ENCODE measurements at places on chromosomes 6 and 20. TPM values are rescaled to one million over a fixed set of nuclear protein-coding genes. Genes with fewer than 3 reads are reported as not detected.

Gene KHDC1L
- polyA plus RNA-seq: not detected

Gene TXLNB
- 1.2 TPM for polyA plus RNA-seq

Gene SIRPG
- polyA plus RNA-seq: 5.2 TPM

Gene GSTA3
- polyA plus RNA-seq: not detected

Gene VSTM2L
- 13.5 TPM for polyA plus RNA-seq

Gene PACRG
- not detected for polyA plus RNA-seq

Gene TRAPPC3L
- polyA plus RNA-seq: 0.71 TPM

Gene LTB
- 804 TPM for polyA plus RNA-seq

Gene LAMA4
- polyA plus RNA-seq: 2.5 TPM

Gene TUBB1
- 0.93 TPM for polyA plus RNA-seq

Gene CALHM6
- polyA plus RNA-seq: 157 TPM

Gene TRIM26
- polyA plus RNA-seq: 48.0 TPM

Gene IFT52
- 15.9 TPM for polyA plus RNA-seq

Gene KCNQ2
- 0.39 TPM for polyA plus RNA-seq

Gene ACSS1
- polyA plus RNA-seq: 26.8 TPM

Gene TCP11
- polyA plus RNA-seq: not detected

- peak; percentile 41 for DNase-seq
These were observed 41.2 kb upstream of the BHLHE23 start for GRCh38 chr20:63047946-63048345.

DNA sequence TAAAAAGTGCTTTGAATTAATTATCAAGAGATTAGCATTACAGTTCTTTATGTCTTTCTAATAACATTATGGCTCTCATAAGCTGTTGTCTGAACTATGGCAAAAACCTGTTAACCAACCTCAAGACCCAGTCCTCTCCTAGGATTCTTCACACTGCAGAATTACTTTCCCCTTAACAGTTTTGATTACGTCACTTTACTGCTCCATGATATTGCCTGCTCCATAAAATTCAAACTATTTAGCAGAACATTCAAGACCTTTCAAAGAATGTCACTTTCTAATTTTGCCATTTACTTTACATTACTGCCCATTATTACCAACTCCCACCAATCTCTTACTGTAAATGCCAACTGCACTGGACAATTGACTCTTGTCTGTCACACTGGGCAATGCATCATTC lies 843.5 kb downstream of the PHF3 start:
- no peak for DNase-seq

- DNase-seq: peak; percentile 98
These were observed at the start of gene PRRC2A for GRCh38 chr6:31620586-31621319. PRRC2A (plus strand) TSS chr6:31620715; CDS start chr6:31622790, 2,075 bp downstream.

- DNase-seq: no peak
These were observed 622 bp downstream of the MAFB start for GRCh38 chr20:40688129-40689099.

- DNase-seq: peak; percentile 74
These were observed 155.5 kb upstream of the RPS6KA2 start for GRCh38 chr6:166782520-166782919.

DNA sequence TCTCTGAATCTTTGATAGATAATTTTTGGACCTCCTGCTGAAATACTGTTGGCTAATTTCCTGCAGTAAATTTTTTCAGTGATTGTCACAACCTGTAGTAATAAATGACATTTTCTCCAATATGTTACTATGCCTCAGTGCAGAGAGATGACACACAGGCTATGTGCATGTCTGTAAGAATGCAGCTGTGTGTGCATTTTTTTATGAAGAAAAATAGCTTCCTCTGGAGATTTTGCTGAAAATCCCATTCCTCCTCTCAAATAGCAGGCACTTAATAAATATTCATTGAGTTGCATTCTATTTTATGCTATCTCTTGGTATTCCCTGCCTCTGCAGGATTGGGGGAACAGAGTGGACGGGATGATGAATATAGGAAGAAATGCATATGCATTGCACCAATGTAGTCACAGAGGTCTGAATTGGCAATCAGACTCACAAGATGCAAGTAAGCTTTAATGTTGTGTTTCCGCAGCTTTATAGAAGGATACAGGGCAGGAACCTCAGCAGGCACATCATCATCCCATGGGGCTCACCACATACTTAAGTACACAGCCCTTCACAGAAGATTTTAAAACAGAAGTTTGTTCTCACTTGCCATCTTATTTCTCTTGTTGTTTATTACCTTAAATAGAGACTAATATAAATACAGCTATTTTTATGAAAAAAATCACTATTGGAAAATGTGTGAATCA lies 474.7 kb downstream of the EPM2A start:
- no peak for DNase-seq

- DNase-seq: no peak
These were observed 264.5 kb downstream of the KIF16B start for GRCh38 chr20:16308754-16309153.

DNA sequence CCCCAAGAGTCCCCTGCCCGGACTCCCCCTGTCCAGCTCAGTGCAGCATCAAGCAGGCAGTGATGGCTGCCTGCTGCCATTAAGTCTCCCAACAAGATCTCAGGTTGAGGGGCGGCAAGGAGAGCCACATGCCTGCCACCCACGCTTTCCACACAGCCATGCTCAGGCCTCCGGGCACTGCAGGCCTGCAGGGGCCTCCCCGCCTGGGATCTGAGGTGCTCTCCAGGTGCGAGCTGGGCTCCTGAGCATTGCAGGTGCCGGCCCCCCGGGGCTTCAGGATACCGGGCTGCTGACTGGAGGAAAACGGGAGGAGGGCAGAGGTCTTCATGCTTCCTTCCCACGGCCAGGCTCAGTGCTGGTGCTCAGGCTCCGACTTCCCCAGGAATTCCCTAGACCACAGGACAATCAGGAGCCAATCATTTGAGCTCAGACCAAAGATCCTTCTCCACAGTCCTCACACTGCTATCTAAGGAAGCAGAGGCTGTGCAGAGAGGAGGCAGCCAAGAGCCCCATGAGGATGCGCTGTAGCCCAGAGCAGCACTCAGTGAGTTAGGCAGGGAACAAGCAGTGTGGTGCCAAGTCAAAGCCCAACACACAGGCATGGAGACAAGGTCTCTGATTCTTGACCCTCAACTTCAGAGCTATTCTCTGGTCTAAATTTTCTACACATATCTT lies 52.7 kb downstream of the PYGB start:
- DNase-seq: no peak

GRCh38 chr6:145898376-145898775 lies 65.8 kb downstream of the SHPRH start:
- DNase-seq: no peak

DNA sequence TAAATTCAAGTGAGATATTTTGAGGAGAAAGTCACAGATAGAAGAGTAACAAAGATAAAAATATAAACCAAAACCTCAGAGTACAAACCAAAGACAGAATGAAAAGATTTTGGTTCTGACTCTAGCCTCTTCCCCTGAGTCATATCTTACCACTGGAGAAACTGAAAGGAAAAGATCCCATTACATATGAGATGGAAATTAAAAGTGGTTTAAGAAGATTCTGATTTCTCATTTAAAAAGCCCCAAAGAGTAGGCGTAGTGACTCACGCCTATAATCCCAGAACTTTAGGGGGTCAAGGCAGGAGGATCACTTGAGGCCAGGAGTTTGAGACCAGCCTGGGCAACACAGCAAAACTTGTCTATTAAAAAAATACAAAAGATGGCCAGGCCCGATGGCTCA lies 30.6 kb downstream of the SPINT4 start:
- no peak for DNase-seq

- peak; percentile 91 for DNase-seq
These were observed at the start of gene NT5E for GRCh38 chr6:85449818-85450759. NT5E (plus strand) TSS chr6:85450083; CDS start chr6:85450140, 57 bp downstream.

DNA sequence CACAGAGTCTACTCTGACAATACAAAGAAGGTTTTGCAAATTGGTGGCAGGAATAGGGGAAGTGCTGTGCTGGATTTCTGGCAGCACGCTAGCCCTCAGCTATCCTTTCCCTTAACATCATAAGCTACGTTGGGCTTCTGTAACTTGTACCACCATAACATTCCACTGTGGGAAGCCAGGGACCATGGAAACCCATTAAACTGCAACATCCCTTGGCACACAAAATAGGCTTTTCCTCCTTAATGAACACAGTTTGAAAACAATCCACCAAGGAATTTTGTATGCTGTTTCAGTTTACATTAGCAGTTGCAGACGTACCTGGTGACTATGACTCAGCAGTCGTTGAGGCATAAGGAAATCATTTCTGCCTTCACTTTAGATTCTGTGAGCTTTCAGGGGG lies 203.9 kb upstream of the RAB32 start:
- DNase-seq: no peak

- DNase-seq: no peak
These were observed 9.7 kb downstream of the TIAM2 start for GRCh38 chr6:155004576-155005372.

GRCh38 chr6:13355043-13355945 lies 27.0 kb upstream of the TBC1D7 start:
- DNase-seq: no peak

DNA sequence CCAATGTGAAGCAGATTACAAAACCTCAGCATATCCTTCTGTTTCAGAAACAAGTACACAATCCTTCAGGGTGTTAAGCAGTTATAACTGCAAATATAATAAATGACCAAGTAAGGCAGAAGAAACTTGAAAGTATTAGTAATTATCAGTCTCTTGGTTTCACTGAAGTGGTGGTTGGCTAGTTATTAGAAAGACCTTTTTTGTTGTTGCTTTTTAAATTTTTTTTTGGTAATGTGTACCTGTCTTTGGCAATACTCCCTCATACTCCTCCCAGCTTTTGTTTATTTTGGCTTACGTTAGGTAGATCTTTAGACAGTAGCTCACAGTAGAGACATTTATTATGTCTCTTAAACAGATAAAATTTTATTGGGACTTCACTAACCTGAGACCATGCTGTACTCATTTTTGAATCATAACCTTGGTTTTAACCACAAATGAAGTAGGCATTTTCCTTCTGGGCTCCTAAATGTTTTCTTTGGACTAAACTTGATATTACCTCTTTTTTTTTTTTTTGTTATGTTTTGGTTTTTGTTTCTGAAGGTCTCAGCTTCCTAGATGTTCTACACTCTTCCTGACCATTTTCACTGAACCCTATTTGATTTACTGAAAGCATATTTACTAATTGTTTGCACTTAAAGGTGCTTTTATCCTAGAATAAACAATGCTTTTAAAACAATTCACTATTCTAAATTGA lies 6.4 kb downstream of the CD2AP start:
- DNase-seq: no peak

DNA sequence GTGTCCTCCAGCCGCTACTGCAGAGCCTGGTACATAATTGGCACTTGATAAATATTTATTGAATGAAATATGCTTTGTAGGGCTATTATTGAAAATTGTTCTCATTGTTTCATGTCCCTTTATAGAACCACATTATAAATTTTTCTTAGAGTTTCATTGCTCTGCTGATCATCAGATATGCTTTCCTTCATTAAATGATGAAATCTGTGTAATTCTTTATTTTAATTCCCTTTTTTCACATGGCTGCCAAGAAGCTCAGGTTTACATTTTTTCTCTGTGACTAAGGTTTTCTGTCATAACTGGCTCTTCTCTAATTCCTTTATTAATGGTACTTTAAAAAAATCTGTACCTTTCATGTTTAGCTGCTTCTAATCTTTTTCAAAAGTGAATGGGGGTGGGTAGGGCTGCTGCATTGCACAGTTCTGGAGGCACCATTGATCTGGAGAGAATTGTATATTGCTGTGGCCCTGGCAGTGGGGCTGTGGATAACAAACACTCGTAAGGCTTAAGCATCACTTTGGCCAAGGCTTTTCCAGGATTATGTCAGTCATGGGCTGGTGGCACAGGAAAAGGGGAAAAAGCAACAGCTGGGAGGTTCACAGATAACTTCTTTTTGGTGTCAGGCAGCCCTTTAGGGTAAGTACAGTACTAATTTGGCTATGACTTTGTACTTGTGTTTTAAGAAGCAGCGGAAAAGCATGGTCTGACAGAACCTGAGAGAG lies 43.8 kb downstream of the ARFGEF2 start:
- DNase-seq: no peak

DNA sequence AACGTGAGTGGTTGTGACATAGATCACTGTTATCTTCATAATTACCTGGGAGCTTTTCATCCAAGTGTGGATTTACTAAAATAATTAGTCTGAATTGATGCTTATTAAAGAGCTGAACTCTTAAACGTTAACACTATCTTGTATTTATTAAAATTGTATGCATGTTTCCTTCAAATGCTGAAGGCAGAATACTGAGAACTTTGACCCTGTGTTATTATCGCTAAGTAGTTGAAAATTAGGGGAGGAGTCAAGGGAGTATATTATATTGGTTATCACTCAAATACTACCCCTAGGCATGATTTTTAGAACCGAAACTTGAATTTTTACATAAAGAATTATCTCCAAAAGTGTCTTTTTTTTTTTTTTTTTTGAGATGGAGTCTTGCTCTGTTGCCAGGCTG lies 5.8 kb downstream of the VAPB start:
- DNase-seq: no peak

DNA sequence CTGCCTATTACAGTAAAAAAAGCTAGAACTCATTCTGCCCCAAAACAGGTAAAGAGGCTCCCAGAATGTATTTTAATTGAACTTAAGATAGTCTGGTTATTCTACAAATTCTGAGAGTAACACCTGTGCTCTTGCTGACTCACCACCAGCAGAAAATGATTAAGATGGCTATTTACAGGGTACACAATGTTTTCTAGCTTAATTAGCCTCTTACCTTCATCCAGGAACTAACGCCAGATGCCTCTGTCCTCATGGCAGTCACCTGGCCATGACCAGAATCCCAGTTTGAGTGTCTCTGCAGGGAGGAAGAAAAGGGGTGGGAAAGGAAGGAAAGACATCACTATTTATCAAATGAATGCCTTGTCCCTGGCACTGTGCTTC lies 31.3 kb upstream of the PPP1R3G start:
- no peak for DNase-seq

- DNase-seq: peak; percentile 97
These were observed at the start of gene MTO1 for GRCh38 chr6:73461537-73462350. MTO1 (plus strand) TSS chr6:73461737; CDS start chr6:73461855, 118 bp downstream.

DNA sequence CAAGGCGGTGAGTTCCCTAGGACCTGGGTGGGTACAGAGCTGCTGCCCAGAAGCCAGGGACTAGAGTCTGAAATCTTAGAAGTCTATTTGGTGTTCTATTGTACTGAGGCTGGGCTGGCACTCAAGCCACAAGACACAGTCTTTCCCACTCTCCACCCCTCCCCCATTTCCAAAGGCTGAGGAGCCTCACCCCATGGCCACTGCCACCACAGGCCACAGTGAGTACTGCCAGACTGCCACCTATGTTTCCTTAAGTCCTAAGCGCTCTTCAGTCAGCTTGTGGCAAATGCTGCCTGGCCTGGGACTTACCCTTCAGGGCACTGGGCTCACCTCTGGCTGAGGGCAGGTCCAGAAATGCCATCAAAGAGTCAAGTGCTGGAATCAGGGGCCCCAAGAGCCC lies 469.3 kb downstream of the HAO1 start:
- DNase-seq: no peak

- no peak for DNase-seq
These were observed 32.1 kb upstream of the TGM2 start for GRCh38 chr20:38197217-38197616.

- DNase-seq: peak; percentile 90
These were observed 124.0 kb upstream of the SLC2A12 start for GRCh38 chr6:134176264-134176975.

Measured in spleen (tissue), 13 donors.